ENCODE measurements at places on chromosomes 13 and 19. TPM values are rescaled to one million over a fixed set of nuclear protein-coding genes. Genes with fewer than 3 reads are reported as not detected.

GRCh38 chr13:46367617-46368327 is 19.3 kb downstream of the RUBCNL start:
- peak; percentile 69 for ATAC-seq

DNA sequence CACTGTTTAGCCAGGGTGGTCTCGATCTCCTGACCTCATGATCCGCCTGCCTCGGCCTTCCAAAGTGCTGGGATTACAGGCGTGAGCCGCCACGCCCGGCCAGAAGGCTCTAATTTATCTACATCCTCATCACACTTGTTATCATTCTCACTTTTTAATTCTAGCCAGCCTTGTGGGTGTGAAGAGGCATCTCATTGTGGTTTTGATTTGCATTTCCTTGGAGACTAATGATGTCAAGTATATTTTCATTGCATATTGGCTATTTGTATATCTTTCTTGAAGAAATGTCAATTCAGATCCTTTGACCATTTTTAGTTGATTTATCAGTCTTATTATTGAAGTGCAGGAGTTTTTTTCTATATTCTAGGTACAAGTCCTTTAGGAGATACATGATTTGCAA is 27.7 kb upstream of the HIF3A start:
- ATAC-seq = no peak

DNA sequence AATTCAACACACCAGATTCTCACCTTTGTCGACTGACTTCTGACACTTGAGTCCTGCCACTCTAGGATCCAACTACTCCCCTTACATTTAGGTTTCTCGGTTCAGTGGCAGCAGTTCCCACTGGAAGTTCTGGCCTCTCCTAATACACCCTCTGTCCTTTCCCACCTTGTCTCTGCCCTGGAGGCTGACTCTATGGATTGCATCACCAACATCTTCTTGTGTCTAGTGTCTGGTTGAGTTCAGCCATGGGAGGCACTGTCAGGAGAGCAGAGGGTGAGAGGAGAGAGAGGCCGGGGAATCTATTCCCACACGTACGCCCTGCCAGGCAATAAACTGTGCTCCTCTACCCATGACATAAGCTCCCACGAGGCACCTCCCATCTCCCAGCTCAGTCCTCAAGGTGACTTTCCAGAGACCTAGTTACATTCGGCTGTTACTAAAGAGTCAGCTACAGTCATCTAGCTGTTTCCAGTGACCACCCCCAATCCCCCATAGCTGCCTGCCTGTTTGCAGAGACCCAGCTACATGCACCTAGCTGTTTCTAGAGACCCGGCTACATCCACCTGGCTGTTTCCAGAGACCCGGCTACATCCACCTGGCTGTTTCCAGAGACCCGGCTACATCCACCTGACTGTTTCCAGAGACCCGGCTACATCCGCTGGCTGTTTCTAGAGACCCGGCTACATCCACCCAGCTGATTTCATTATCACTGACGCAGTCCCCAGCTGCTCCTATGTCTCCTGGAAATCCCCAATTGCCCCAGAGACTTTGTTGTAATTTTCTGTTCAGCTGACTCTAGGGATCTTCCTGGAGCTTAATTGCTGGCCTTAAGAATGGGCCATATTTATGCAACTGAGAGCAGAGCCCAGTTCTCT is 8.1 kb upstream of the LILRB4 start:
- ATAC-seq = no peak

DNA sequence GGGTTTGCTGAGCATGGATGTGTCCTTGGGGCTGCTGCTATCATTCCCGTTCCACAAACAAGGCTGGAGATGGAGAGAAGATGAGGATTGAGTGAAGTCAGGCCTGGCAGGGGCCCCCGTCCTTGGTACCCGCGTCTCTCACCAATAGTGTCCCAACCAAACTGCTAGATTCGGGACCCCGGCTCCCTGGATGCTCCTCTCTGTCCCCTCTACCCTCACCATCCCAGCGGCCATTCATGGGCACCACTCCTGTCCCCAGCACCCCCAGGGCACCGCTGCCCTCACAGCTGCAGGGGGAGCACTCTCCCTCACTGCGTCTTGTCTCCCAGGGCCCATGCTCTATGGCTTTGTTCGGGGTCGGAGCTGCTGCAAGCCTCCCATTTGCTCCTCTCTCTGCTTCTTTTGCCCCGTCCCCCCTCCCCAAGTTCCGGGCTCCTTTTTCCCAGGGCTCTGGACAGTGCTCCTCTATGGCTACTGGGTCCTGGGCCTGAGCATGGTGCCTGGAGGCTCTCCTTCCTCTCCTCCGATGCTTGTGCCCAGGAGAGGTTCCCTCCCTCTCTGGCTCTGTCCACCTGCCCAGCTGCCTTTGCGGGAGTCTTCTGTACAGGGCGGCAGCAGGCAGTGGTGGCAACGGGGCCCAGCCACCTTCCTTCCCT is 219.5 kb downstream of the TEX29 start:
- no peak for ATAC-seq

DNA sequence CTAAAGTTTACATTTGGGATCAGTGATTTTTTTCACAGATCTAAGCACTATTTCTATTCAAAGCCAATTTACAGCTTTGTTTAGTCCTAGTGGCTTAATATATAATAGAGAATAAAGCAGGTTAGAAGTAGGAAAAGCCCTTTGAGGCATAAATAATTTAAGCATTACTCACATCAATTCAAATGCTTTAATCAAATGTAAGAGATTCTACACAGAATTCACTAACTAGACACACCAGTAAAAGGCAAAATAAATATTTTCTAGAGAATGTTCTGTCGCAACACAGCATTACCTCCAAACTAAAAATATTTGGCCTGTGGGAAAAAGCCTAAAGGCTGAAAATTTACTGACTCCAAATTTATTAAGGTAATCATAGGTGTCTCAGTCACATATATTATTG is 31.3 kb downstream of the KCTD12 start:
- no peak for ATAC-seq

DNA sequence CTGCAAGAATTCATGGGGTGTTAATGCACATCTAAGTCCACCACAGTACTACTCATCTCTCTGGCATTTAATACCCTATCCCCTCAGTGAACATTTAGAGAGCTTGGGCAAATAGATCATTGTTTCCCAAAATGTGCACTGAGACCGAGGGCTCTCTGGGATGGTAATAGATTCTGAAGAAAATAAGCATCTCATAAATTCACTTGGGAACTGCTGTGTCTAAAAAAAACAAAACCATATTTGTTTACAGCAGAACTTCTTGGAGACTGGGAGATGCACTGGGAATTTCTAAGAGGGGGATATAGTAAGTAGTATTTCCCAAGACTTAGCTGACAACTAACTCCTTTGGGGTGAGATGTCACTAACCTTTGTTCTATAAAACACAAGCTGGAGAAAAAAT is 58.4 kb downstream of the ENOX1 start:
- no peak for ATAC-seq

GRCh38 chr13:88704600-88705275 is 1033.6 kb downstream of the SLITRK5 start:
- no peak for ATAC-seq

DNA sequence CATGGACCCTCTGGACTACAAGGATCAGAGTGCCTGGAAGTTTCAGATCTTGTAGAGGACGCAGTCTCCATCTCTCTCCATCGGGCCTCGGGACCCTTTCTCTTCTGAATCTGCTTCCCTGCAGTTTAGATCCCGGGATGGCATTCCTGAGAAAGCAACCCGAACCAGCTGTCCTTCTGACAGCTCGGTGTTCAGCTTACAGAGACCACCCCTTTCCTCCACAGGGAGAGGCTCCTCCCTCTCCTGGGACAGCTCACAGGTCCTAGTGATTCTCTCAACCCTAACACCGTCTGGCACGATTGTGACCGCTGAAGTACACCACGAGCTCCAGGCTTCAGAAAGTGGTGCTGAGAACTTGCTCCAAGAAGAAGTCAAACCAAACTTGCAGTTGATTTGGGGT is 18.2 kb downstream of the CRX start:
- ATAC-seq = no peak

DNA sequence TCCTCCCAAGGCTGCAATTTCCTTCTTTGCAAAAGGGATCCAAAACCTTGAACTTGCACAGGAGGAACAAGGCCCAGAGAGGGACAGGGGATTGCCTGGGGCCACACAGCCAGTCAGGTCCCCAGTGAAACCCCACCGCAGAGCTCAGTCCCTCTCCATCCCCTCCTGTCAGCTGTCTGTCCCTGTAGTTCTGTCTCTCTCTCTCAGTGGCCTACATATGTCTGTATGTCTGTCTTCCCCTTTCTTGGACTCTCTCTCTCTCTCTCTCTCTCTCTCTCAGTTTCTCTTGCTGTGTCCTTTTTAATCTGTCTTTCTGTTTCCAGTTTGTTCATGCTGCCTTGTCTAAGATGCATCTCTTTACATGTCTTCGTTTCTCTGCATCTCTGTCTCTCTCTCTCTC is 11.5 kb downstream of the CEACAM19 start:
- ATAC-seq = no peak

Gene CYP2F1
- total RNA-seq = 0.28 TPM

Gene ZNF555
- 1.3 TPM for total RNA-seq

Gene KLK15
- total RNA-seq = not detected

Gene TRPC4
- total RNA-seq = not detected

Gene CYP2A7
- total RNA-seq = not detected

All from activated T-helper 17 cell treated with anti-CD3 and anti-CD28 coated beads, Interleukin-2, amount 50 U/mL, for 72 hours (primary cell).